ENCODE measurements at places on chromosomes 12 and 14.

DNA sequence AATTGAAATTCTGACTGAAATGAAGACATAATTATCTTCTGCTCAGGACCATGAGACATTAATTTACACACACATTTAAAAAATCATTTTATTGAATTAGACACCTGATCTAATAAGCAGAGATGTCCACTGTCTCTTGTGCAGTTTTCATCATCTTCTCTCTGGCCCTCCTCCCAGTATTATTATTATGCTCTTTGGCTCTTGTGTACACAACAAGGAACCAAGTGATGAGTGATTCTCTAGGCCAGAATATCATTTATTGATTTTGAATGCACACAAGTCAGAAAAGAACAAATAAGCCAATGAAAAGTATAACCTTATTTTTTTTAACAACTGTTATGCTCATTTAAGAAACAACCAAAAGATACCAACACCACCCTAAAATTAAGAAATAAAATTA lies 244.7 kb upstream of the KRR1 start:
- no peak for DNase-seq

DNA sequence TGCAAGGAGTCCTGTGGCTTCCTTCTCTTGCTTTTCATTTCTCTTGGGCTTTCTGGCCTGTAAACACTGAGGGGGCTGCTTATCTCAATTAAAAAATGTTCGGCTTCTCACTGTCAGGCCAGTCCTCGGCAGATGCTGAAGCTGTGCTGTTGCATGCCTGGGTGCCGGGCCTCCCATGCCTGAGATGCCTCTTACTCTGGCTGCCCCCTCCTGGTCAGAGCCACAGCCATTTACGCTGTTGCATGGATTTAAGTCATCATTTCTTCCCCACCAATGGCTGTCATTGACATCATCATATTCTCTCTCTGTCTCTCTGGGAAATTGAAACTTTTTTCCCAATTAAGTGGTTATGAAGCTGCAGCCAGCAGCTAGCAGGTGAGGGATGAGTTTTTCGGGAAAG lies 53.7 kb downstream of the FOXN4 start:
- no peak for DNase-seq

DNA sequence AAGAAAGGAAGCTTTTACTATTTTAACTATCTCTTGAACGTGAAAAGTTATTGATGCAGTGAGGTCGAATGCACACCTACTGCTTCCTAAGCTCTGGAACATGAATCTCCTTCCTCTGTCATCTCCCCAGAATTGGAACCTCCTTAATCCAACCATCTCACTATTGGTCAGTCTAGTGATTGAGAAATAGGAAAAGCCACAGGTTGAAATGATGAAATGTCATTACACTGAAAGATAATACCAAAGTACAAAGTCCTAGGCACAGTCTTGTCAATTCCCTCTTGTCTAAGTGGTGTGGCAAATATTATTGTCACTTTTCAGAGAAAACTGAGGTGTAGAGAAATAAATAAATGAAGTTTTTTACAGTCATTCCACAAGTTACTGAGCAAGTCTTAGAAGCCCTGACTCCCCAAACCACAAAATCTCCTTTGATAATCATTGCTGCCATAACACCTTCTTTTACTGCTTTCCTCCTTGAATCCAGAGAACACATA lies 19.5 kb upstream of the HIGD1C start:
- no peak for DNase-seq

DNA sequence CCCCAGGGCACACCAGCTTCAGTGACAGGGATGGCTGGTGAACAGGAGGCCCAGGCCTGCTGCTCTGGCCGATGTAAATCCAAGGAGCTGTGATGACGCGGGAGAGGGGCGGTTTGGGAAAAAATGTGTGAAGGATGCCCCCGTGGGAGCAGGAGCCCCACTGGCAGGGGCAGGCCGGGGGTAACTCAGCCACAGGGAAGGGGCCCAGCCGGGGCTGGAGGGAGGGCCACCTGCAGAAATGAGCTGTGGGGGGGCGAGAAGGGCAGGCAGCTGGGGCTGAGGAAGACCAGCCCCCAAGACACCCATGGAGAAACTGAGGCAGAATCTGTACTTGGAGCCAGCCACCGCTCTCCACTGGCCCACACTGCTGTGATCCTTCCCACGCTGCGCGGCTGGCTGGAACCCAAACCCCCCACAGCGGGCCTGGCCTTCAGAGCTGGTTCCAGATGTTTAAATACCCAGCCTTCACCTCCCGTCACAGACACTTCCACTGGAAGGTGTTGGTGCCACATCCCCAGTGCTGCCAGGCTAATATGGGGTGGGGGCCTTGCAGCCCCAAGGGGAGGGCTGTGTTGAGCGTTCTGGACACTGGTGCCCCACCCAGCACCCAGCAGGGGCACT lies 28.5 kb upstream of the ANKRD9 start:
- no peak for DNase-seq

DNA sequence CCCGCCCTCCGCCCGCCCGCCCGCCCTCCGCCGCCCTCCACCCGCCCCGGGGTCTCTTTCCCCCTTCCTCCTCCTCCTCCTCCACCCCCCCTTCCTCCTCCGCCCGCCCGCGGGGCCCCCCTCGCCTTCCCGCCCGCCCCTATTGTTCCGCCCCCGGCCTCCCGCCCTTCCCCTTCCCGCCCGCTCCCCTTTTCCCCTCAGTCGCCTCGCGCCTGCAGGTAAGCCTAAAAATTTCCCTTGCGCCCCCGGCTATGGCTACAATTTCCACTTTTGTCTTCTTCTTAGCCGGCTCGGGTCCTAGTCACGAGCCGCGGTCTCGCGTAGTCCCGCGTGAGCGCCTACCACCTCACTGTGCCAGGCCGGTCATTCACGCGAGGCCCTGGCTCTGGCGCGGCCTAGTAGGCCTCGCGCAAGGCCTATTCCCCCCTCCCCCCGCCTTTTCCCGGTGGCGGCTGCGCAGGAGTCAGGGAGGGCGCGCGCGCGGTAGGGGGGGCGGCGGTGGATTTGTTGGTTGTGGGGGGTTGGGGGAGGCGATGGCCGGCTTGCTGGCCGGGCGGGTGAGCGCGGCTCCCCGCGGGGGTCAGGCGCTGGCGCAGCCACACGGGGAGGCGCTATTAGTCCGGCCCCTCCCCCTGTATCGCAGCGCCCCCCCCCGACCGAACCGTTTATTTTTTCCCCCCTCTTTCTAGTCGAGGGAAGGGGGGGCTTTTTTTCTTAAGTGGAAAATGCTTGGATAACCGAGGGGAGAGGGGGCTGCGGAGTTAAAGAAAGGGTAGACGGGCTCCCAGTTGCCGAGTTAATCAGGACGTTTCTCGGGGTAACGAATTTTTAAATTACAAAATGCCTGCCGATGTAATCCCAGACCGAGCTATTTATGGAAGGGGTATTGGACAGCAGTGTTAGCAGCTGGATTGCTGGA lies 516 bp downstream of the PCBP2 start:
- DNase-seq: peak; percentile 93

- no peak for DNase-seq
Measured at GRCh38 chr12:29589286-29589820, 91.9 kb upstream of the OVCH1 start.

GRCh38 chr14:94317259-94317658 lies 5.9 kb downstream of the SERPINA6 start:
- DNase-seq: peak; percentile 75

GRCh38 chr14:23406244-23406643 lies 1.8 kb downstream of the MYH6 start:
- no peak for DNase-seq

DNA sequence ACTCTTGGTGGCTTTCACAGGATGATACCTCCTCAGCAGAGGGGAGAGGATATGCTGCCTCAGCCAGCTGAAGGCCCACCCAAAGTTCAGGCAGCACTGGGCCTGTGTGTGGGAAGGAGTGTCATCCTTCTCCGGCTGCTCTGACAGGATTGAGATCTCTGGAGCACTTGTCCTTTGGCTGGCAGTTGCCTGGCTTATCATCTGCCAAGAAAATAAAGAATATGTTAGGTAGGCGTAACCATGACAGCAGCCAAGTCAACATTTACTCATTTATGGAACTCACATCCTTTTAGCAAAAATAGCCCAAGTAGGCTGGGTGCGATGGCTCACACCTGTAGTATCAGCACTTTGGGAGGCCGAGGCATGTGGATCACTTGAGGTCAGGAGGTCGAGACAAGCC lies 68.5 kb downstream of the PPFIBP1 start:
- DNase-seq: peak; percentile 62

GRCh38 chr12:12094481-12094880 lies 23.7 kb downstream of the BCL2L14 start:
- no peak for DNase-seq

DNA sequence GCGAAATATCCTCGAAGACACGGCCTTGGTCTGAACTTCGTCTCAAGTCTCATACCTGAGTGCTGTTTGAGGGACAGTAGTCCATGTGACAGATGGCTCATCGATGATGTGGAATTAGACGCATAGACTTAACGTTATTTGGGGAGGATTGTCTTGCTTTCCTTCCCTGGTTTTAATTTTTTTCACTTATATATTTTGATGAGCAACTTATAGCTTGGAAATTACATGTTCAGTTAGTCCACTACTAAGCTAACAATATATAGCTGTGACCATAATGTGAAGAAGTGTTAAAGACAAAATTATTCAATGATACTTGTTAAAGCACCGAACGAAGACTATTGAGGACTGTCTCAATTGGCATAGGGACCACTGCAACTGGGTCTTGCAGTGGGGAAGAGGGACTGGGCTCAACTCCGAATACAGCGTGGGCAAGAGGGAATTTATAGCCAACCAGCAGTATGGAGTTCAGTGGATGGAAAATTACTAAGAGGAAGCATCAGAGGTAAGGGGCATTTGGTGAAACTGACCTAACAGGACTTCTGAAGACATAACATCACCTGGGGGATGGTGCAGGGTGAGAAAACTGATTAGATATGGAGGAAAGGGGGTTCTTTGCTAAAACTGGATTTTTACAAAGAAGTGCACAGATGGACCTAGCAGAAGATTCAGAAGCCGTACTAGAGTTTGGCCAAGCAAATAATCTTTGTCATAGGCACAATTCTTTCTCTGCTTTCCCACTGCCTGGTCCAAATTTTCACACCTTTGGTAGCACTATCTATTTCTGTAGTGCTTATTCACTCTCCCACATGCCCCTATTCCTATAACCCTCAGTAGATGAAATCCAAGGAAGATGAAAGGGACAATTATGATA lies 910 bp upstream of the TM7SF3 start:
- DNase-seq: no peak

DNA sequence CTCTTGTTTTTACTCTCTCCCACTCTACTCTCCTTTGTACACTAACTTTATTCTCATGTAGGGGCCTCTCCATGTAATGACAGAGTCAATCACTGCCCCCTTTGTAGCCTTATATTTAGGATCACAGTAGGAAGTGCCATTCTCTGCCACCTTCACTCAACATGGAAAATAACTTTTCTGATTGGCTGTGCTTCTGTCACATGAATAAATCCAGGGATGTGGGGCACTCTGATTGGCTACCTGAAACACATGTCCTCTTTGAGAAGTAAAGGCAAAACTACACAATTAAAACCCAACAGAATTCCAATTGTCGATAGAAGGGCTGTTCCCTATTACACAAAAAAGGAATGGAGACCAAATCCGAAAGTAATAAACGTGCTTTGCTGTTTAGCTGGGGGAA lies at the start of gene RNASE9:
TSS of gene RNASE9 (minus strand) at position 87 of the 400 bp plus-strand sequence.
- no peak for DNase-seq

- DNase-seq: no peak
Measured at GRCh38 chr12:107248187-107248586, 154.8 kb upstream of the CRY1 start.

DNA sequence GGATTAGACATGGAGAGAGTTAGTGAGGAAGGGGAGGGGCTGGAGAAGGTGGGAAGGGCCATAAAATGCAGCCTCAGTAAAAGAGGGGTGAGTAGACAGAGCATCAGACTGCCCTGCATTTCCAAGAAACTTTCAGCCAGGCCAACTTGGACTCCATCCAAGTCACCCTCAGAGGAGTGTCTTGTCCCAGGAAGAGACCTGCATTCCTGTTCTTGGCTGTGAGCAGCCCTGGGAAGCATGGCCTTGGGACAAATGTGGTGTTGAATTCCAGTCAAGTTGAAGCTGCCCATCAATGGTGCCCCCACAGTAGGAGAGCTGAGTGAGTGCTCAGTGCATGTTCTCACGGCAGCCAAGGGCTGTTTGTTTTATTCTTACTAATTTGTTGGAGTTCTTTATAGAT lies 35.0 kb upstream of the TUNAR start:
- DNase-seq: no peak

DNA sequence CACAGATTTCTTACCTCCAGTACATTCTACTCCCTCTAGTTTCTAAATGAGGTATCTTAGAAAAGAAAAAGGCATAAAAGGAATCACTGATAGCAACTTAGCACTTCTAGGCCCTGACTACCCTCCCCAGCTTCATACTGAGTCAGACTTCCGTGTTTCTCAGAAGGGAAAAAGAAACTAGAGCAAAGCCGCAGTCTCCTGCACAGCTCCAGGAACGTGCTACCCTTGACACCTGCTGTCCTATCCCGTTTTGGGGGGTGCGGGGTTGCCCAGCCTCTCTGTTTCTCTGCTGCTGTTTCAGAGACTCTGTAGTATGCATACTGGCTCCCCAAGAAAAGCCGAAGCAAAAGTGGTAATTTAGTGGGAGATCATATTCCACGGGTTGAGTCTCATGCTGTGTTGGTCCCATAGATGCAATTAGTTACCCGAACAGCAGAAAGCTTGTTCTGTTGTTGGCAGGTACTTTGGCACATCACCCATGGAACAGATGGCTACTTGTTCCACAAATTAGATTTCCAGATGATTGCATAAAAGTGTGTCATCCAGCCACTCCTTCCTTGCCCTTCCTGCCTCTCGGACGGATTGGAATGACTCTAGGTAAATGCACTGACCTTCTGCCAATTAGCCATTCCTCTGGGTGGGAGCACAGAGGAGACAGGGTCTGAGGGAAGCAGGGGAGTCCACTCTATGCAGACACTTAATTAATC lies 438.1 kb downstream of the FUT8 start:
- no peak for DNase-seq

- no peak for DNase-seq
Measured at GRCh38 chr14:68238976-68239375, 419.4 kb downstream of the RAD51B start.

DNA sequence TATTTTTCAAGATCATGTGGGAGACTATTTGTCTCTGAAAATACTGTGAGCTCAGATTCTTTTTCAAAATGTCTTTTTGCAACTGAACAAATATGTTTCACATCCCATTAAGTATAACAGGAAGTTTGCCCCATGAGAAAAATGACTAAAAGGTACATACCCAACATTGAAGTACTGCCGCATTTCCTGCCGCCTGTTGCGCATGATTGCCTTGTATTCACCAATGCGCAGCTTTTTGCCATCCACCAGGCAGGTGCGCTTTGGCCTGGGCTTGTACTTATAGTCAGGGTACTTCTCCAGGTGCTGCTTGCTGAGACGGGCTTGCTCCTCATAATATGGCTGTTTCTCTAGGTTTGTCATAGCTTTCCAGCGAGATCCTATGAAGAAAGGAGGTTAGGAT lies 413.2 kb downstream of the SOX5 start:
- no peak for DNase-seq

DNA sequence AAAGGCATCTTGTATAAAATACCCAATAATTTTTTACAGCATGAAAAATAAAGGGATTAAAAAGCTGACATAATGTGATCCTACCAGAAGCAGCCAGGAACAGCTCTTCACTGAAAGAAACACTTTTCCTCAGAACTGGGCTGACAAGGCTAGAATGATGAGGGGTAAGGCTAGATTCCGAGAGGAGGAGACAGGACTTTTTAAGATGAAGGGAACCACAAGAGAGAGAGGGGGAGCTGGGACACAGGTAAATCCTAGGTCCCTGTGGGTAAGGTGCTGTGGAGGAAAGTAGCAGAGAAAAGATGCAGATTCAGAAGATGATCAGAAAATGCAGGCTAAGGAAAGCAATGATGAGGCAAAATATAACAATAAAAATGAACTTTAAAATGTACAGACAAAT lies 29.5 kb downstream of the C2CD5 start:
- DNase-seq: no peak

GRCh38 chr12:94135896-94136295 lies 12.5 kb upstream of the PLXNC1 start:
- DNase-seq: no peak
